ENCODE measurements at places on chromosomes 4 and X.

DNA sequence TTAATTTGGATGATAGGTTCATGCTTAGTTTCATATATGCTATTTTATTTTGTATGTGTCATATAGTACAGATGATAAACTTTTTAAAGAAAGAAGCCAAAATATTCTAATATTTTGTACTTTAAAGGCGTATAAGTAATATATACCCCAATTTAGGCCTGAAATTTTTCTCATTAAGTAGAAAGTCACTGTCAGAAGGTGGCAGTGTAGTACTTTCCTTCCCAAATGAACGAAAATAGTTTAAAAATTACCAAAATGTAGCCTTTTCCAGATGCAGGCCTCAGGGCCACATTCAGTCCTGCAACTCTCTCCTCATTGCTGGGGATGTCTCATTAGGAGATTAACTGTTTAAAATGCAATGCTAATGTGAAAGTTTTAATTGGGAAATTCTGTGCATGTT lies 1263.6 kb downstream of the C4orf33 start:
- no peak for DNase-seq

DNA sequence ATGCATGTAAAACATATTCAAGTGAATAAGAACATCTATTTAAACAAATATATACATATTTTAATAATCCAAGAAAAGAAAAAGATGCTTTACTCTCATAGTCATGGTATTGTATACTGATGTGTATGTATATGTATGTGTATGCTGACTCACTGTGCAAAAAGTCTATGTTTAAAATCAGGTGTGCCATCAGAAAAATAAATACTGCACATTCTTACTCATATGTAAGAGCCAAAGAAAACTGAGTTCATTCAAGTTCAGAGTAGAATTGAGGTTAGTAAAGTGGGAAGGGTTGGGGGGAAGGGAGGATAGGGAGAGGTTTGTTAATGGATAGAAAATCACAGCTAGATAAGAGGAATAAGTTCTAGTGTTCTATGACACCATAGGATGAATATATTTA lies 403.9 kb upstream of the SMIM31 start:
- no peak for DNase-seq

- no peak for DNase-seq
Measured at GRCh38 chr4:84952004-84952403, 14.5 kb downstream of the WDFY3 start.

DNA sequence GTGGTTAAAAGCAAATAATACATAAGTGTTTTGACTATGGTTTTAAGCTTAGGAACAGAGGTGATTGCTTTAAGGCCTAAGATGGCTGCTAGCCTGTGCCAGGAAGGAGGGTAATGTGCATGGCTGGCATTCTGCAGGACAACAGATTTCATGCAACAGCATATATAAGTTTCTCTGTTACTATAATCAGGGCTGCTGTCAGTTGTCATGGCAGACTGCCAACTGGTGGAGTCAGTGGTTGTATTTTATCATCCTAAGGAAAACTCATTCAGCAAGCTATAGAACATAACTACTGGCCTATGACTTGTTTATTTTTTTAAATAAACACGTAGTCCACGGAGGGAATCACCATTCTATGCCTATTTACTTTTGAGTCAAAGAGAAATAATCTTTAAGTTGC lies 77.7 kb upstream of the DCAF8L1 start:
- DNase-seq, result no peak

DNA sequence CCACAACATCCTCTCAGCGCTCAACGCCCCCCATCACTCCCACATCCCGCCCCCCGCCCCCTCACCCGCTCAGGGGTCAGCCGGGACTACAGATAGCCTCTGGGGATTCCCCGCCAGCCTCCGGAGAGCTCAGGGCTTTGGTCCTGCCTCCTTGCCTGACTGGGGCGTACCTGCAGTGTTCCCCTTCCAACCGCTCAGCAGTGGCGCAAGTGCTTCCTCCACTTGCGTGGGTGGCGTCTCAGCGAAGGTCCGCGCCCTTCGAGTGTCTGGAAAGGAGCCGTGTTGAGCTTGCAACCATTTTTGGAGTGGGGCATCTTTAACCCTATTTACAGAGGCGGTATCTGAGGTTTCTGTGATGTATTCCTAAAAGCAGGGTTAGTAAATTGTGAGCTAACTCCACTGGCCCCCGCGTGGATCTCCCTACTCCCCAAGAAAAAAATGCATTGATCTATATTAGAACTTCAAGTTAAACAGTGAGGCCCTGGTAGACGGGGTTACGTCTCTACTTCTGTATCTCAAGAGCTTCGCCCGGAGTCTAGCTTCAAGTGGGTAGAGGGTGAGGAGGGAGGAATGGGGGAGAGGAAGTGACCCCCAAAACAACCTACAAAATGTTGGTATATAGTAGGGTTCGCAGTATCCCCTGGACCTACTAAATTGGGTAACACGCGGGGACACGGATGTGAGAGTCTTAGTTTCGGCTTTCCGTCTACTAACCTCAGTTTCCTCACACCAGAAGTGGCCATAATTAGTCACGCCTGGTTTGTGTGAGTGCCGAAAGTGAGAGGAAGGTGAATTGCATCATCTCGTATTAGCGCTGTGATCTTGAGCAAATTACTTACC lies 16.1 kb downstream of the NKX3-2 start:
- no peak for DNase-seq

- no peak for DNase-seq
Measured at GRCh38 chrX:71106427-71106826, at the start of gene CXorf65. CXorf65 (minus strand) TSS chrX:71106740; CDS start chrX:71106556, 184 bp downstream.

DNA sequence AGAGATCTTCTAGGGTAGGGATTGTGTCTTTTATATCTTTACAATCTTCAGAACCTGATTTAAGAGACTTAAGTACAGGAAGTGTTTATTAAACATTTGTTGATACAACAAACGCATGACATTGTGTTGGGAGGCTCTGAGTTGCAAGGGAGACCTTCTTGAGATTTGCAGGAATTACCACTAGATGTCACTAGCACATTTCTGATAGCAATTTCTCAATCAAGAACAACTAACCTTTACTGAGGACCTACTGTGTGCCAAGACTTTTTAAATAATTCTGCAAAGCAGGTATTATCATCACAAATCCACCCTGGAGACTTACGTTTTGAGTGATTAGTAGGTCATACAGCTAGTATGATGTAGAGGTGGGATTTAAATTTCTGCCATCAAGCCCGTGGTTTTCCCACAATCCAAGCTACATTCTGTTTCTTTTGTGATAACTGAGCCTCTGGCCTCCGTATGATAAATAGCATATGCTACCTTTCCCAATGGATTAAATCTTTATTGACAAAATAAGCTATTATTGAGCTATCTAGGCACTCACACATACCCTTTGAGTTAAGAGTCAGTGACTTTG lies 986.0 kb downstream of the CCSER1 start:
- peak; percentile 6 for DNase-seq

DNA sequence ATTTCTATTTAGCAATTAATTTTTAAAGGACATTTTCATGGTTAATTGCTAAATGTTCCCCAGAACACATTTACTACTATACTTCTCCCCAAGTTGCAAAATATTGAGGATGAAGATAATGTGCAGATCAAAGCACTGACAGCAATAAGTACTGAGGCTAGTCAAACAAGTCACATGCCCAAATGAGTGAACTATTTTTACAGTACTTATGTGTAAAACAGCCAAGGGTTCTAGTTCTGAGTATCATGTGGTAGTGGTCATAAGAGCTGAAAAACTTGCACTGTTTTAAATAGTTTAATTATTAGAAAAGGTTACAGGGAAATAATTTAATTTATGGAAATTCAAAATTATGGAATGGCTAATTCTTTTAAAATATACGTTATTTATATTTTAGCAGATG lies 3.8 kb downstream of the GALNTL6 start:
- DNase-seq, result no peak

DNA sequence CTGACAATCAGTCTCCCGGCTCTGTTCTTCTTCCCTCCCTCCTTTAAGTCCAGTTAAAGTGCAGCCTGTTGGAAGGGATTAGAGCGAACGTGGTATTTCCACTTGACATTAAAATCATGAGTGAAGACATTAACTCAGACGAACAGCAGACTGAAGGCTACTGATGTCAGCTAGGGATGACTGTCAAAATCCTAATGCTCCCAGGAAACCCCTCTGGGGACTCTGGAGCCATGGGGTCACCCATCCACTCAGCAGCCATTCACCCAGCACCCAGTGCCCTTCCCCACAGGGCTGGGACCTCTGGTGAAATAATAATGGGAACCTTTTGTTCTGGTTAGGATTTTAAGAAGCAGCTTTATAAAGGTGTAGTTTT lies 113.9 kb downstream of the DRD5 start:
- DNase-seq, result no peak

- no peak for DNase-seq
Measured at GRCh38 chr4:140113653-140114052, 40.3 kb downstream of the MAML3 start.

GRCh38 chr4:3202836-3203820 lies 45.8 kb upstream of the MSANTD1 start:
- no peak for DNase-seq

GRCh38 chr4:16264798-16265197 lies 38.5 kb upstream of the TAPT1 start:
- peak; percentile 22 for DNase-seq

GRCh38 chrX:75547783-75548182 lies 24.9 kb upstream of the ZDHHC15 start:
- no peak for DNase-seq

- no peak for DNase-seq
Measured at GRCh38 chr4:60884587-60884986, 315.5 kb upstream of the ADGRL3 start.

- DNase-seq, result no peak
Measured at GRCh38 chr4:174210354-174210753, 73.1 kb downstream of the FBXO8 start.

DNA sequence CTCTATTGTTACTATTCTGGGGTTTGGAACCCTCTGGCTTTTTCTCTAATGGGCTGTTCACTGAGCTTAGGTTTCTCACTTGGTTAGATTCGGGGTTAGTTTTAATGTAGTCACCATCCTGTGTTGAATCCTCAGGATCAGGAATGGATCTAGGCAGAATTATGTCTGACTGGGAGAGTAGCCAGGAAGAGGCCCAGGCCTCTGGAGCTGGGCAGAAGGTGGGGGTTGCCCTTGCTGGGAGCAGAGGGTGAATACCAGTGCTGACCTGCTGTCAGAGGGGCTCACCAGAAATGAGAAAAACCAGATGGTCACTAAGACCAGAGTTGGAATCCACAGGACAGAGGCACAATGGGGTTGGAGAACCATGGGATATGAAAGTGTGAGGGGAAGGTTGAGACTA lies 126.6 kb upstream of the SLC4A4 start:
- DNase-seq, result no peak

DNA sequence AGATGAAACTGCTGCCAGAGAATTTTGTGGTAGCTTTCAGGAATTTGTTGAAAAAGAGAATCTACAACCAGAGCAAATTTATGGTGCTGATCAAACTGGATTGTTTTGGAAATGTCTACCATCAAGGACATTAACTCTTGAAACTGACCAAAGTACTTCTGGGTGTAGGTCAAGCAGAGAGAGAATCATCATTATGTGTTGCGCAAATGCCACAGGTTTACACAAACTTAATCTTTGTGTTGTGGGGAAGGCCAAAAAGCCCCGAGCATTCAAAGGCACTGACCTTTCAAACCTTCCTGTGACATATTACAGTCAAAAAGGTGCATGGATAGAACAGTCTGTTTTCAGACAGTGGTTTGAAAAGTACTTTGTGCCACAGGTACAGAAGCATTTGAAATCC lies 2.1 kb downstream of the TIGD2 start:
- no peak for DNase-seq

GRCh38 chrX:9678215-9678965 lies 87.3 kb downstream of the GPR143 start:
- DNase-seq, result no peak

DNA sequence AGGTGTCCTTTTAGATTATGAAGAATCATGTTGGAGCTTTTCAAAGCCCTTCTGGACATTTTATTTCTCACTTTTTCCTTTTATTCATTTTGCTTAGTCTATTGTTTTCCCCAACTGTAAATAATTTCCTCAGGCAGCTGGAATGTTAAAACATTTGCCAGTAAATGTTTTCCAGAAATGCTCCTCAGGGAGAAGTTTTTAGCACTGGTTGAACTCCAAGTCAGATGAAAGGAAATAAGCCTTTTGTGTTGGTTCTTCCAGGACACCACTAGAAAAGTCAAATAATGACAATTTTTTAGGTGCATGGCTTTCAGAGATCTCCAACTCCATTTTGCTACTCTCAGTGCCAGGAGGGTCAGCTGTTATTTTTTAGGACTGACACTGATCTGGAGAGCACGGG lies 127.9 kb downstream of the IL13RA2 start:
- DNase-seq, result peak; percentile 50

- no peak for DNase-seq
Measured at GRCh38 chr4:2286904-2287593, 25.1 kb upstream of the MXD4 start.

- no peak for DNase-seq
Measured at GRCh38 chr4:2249526-2250356, 7.8 kb upstream of the HAUS3 start.

DNA sequence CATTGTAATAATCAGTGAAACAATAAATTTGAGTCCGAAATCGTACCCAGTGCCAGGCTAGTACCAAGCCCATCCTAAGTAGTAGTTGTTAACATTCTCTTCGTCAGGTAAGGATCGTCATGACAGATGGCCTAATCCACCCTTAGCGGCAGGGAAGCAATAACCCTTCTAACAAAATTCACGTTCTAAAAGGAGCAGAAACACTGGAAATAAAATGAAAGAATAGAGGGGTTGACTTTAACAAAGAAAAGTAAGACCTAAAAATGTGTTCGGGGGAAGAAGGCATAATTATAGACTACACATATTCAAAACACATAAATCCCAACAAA lies 142.7 kb downstream of the CPEB2 start:
- DNase-seq, result no peak

DNA sequence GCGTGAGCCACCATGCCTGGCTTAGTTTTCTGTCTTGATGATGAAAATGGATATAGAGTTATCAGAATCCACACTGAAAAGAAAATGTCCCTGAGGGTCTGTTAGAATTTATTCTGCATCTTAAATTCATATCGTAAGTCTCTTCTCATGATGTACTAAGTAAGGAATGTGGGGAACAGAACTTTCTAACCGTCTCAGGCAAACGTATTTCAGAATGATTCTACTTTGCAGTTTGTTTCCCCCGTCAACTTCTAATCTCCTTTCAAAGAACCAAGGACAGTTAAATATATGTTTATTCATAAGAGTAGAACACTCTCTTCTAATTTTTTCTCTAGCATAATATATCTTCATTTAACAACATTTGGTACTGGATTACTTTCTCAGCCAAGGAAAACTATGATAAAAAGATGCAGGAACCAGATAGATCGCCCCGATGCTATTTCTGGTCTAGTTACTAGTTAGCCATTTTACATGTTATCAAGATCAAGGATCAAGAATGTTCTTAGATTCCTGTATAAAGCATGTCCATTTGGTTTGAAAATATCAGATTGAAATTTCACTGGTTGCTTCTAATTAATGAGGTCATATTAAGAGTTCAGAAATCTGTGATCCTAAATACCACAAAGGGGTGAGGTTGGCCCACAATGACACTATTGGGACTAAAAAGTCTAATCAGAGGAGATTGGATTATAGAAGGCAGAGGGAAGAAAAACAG lies 49.5 kb downstream of the METTL14 start:
- no peak for DNase-seq

- no peak for DNase-seq
Measured at GRCh38 chr4:120434756-120435155, 368.1 kb upstream of the MAD2L1 start.
